ENCODE measurements at places on chromosomes 13 and 19.

DNA sequence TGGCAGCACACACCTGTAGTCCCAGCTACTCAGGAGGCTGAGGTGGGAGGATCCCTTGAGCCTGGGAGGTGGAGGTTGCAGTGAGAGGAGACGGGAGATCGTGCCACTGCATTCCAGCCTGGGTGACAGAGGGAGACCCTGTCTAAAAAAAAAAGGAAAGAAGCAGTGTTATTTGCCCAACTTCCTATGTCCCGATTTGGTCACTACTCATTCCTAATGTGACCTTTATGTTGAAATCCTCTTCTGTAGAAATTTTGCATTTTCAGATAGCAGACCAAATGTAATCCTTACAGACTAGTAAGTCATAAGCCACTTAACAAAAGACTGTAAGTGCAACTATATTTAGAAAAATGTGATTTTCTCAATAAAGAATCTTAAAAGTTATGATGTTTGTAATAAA, 18.2 kb upstream of the STK24 start:
- no peak for DNase-seq

DNA sequence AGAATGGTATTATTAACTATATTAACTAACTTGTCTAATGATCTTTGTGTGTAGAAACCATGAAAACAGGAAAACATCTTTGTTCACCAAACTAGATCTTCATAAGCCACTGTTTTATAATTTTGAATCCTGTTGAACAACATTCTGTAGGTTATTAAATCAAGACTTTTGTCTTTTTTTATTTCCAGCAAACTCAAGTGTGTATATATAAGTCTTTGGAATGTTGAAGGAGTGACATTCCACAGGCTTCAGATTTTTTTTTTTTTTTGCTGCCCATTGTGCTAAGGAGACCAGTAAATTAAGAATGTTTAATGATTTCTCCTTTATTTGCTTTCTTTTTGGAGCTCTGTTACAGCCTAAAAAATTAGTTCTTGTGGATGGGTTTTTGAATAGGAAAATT, 89.6 kb downstream of the LMO7 start:
- no peak for DNase-seq

DNA sequence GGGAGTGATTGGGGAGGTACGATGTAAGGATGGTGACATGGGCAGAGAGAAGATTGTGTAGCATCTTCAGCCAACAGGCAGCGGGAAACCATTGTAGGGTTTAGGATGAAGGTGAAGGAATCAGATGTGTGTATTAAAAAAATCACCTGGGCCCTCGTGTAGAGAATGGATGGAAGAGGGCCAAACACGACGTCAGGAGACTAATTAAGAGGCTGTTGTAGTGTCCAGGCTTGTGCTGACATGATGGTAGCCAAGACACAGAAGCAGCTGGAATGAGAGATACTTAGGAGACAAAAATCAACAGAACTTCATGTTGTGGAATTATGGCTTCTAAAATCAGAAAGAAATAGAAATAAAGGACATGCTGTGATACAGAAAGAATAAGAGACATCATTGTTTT, 41.2 kb upstream of the ARGLU1 start:
- no peak for DNase-seq

- no peak for DNase-seq
Observed at GRCh38 chr13:42075517-42075916, 27.1 kb downstream of the DGKH start.

DNA sequence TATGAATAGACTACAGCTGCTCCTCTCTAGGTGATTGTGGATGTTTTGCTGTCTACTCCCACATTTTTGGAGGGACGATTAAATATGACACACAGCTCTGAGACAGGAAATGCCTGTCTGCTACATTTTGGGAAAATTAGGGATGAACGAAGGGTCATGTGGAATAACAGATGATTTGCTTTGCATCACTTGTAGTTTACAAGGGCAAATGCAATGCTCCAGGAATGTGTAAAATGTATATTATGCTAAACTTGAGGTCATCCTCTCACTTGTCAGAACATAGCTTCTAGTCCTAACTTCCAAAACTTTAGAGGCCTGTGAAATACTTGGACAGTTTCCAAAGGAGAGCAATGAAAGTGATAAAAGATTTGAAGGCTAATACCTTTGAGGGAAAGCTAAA, 284.2 kb upstream of the DACH1 start:
- DNase-seq: peak; percentile 43

GRCh38 chr19:35404879-35405622, 34.2 kb downstream of the GPR42 start:
- DNase-seq: peak; percentile 88

GRCh38 chr19:35002037-35002535, 2.0 kb downstream of the GRAMD1A start:
- DNase-seq: no peak

- peak; percentile 55 for DNase-seq
Observed at GRCh38 chr19:54231077-54231931, 8.5 kb upstream of the LILRB3 start.

GRCh38 chr13:99864627-99864990, 107.0 kb downstream of the ZIC5 start:
- DNase-seq: no peak

GRCh38 chr13:36445278-36445677, 13.0 kb downstream of the CCNA1 start:
- no peak for DNase-seq

GRCh38 chr13:95603887-95604555, 40.5 kb downstream of the DZIP1 start:
- DNase-seq: peak; percentile 43

DNA sequence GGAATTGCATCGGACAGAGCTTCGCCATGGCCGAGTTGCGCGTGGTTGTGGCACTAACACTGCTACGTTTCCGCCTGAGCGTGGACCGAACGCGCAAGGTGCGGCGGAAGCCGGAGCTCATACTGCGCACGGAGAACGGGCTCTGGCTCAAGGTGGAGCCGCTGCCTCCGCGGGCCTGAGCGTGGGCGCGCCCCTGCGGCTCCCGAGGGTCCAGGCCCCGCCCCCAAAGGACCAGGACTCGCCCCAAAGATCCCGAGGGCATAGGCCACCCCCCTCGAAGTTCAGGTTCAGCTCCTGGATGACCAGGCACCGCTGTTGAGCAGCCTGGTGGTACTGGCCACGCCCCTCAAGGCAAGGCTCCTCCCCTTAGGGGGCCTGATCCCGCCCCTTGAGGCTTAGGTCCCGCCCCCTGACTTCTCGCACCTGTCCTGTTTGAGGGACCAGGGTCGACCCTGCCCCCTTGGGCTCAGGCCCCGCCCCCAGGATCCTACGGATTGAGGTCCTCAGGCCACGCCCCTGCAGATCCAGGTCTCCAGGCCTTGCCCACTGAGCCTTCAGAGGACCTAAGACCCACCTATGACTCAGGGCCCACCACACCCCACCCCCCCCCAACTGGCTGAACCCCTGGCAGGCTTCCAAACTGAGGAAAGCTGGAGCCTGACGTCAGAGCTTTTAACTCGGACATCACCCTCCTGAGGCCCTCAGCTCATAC, 43.1 kb downstream of the CYP4F22 start:
- DNase-seq: no peak

GRCh38 chr19:15107061-15108010, at the start of gene SYDE1:
SYDE1 (plus strand) TSS chr19:15107401; CDS start chr19:15107434, 33 bp downstream.
- peak; percentile 63 for DNase-seq

- DNase-seq: peak; percentile 93
Observed at GRCh38 chr13:97855570-97856303, 97.7 kb upstream of the IPO5 start.

DNA sequence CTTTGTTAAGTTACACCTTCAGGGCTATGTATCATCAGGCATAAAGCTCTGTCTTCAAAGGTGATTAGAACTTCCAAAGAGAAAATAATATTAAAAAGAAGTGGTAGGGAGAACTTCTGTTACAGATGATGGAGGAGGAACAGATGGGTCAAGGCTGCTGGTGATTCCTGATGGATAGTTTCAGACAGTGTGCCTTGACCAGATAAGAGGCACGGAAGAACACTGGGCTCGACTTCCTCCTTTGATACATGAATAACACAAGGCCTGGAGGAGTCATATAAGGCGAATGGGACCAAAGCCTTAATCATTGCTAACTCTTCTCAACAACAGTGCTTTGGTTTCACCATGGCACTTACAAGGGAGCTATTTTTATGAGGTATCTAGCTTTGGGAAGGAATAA, 128.1 kb upstream of the RXFP2 start:
- DNase-seq: no peak

GRCh38 chr13:48448285-48448958, 35.5 kb upstream of the LPAR6 start:
- peak; percentile 25 for DNase-seq

- DNase-seq: no peak
Observed at GRCh38 chr13:98175043-98175442, 2.0 kb downstream of the RNF113B start.

DNA sequence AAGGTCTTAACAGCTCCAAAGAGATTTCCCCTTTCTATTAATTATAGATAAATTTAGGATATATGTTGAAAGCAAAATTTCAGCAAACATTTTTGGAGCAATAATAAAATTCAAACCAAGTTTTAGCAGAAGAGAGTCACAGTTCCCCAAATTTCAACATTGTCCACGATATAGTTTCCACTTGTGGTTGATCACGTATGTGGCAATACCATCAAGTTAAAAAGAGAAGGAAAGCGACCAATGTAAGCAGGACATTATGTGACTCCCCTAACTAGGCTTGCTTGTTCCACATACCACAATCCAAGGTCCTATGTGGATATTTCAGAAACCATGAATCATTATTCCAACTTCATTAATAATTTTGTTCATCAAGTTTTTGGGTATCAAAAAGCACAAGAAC, 52.8 kb downstream of the ELF1 start:
- DNase-seq: no peak

DNA sequence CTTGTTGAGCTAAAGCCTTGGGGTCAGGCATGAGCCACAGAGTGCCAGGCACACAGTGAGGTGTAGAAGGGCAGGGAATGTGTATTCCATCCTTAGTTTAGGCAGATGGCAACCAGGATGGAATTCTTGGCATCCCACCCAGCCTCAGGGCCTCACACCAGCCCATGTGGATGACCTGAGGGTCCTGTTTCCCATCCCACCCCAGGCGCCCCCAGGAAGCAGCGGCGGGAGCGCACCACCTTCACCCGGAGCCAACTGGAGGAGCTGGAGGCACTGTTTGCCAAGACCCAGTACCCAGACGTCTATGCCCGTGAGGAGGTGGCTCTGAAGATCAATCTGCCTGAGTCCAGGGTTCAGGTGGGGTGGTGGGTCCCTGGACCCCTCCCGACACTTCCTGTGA, 14.3 kb downstream of the CRX start:
- no peak for DNase-seq

DNA sequence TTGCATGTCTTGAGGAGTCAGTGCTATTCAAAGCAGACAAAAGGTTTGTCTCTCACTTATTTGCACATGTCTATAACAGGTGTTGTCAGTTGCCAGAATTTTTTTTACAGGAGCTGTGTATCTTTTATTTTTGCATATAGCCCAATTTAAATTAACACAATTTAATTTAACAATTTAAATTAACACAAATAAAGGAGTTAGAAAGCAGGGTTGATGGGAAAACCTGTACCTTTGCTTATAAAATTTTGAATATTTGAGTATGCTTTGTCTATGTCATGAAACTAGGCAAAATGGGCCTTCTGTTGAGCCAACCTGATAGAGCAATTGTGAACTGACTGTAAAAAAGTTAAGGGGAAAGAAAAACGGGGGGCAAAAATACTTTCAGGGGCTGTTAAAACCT, 78.0 kb downstream of the MAP4K1 start:
- no peak for DNase-seq

GRCh38 chr19:49014123-49014869, 2.6 kb downstream of the LHB start:
- no peak for DNase-seq

GRCh38 chr19:872266-872951, 12.9 kb downstream of the CFD start:
- peak; percentile 75 for DNase-seq

DNA sequence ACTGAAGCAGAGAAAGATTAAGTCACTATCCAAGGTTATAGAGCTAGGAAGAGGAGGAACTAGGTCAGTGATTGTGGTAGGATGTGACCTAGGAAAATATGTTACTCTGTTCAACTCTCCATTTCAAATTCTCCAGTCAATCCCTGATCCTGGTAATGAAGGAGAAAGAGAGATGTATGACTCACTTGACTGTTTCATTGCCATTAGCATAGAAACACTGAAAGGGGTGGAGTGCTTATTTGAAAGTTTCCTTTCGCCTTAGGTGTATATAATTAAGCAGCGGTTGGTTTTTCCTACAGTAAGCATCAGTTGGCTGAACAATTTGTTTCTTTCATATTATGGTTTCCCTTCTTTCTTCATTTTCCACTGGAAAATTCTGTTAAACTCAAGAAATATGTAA, 198.1 kb upstream of the CSNK1A1L start:
- DNase-seq: no peak

- DNase-seq: peak; percentile 62
Observed at GRCh38 chr13:108083056-108083455, 132.3 kb downstream of the LIG4 start.

- no peak for DNase-seq
Observed at GRCh38 chr13:39259371-39260140, 221.3 kb downstream of the NHLRC3 start.

GRCh38 chr13:38657191-38657590, 29.7 kb upstream of the FREM2 start:
- DNase-seq: peak; percentile 64

DNA sequence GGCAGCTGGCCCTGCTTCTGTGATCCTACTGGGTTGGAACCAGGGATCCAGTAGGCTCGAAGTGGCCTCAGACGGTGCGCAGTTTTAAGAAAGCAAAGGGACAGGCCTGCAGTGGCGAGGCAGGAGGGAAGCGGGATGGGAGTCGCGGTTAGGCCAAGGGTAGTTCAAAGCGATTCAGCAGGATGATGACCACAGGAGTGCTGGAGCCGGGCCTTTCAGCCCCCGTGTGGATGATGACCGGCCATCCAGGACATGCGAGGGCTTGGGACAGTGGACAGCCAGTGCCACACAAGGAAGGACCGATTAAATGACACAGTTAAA, 854 bp downstream of the RNASEH2B start:
- peak; percentile 62 for DNase-seq

DNA sequence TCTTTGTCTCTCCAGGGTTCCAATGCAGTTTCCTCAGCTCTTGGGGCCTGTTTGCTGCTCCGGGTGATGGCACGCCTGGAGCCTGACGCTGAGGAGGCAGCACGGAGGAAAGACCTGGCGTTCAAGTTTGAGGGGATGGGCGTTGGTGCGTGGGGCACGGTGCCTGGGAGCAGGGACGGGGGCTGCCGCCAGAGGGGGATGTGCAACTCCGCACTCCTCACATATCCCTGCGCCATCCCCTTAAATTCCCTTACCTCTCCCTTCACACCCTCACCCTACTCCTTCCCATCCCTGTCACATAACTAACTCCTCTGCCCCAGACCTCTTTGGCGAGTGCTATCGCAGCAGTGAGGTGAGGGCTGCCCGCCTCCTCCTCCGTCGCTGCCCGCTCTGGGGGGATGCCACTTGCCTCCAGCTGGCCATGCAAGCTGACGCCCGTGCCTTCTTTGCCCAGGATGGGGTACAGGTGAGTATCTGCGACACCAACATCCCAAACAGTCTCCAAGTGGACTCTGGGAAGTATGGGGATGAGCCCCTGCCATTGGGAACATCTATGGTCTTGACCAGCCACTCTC, 31.1 kb downstream of the TRPM4 start:
- DNase-seq: no peak

Measured in fibroblast of lung (primary cell).